Eye (tissue), 1 donor: ENCODE measurements at places on chromosomes 1 and 21.
A peak's percentile ranks its signal among the peaks of the same experiment; 100 is the strongest.

GRCh38 chr1:81209461-81209860 is 591.3 kb upstream of the ADGRL2 start:
- DNase-seq, result no peak

DNA sequence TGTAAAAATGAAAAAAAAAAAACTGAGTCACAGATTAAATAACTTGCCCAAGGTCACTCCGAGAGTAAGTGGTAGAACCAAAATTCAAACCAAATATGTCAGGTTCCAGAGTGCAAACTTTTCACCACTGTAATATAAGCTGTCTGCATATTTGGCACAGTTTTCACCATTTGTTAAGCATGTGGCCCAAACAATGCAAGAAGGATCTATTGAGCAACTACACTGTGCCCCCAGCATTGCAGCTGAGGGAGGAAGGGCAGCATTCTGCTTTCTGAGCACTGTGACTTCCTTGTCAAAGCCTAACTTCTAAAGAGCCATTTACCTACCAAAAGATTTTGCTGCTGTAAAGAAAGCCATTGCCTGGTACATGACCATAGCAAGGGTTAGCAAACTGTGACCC is 133.4 kb downstream of the SYT2 start:
- DNase-seq, result peak; percentile 36

DNA sequence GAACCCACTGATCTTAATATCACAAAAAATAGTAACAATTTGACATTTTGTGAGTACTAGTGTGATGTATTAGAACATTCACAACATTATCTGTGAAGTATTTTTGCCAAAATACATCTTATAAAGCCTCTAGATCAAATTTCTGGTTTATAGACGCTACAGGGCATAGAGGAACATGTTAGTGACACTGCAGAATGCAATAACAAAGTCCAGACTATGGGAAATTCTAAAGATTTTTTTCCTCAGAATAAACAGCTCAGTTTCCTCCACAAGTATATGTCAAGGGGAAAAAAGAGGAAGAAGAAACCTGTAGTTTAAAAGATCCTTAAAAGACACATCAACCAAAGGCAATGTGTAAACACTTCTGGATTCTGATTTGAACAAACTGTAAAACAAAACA is 26.4 kb upstream of the MROH9 start:
- no peak for DNase-seq

DNA sequence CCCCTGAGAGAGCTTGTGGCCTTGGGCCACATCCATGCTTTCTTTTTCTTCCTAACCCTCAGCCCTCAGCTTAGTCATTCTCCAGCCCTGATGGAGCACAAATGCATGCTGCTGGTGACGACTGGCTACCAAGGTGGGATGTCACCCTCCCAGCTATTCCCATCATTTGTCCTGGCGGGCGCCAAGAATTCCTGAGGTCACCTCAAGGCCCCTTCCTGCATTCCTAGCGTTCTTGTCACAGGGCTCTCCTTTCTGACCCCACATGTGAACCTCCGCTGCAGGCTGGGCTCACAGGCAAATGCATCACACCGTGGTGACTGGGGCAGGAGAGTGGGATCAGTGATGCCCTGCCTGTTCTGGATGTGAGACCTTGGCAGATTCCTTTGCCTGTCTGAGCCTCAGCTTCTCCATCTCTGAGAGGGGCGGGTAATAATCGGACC is 53.4 kb upstream of the IFFO2 start:
- no peak for DNase-seq

- DNase-seq, result no peak
These were observed 3.7 kb upstream of the KPNA6 start for GRCh38 chr1:32104127-32104526.

DNA sequence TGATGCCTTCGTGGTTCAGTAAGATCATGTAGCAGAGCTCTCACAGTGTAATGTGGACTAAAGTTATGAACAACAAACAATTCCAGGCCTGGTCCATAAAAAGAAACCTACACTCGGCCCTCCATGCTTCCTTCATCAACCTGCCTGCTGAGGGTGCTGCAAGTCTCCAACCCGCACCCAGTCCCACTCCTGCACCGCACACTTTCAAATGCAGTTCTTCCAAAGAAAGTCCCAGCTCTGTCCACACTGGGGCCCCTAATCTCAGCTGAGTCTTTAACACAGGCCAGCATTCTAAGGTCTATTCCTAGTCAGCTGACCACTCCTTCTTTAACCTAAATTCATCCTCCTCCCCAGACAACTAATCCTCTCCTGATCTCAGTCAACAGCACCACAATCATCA is 71.5 kb upstream of the NR5A2 start:
- DNase-seq, result no peak

DNA sequence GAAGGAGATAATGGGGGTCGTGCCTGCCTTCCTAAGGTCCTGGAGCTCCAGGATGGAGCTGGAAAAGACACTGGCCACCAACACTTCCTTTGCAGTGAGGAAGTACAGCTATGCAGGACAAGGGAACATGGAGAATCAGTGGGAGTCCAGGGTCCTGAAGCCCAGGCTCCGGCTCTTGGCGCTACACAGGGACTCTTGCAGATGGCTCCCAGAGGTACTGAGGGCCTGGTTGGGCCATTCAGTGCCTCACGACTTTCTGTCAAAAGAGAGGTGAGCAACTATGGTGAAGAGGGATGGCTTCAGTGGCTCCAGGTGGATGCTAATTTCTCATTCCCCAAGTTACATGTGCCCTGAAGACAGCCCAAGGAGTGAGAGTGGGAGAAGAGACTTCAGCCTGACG is 1.8 kb upstream of the ETNK2 start:
- DNase-seq, result no peak

- DNase-seq, result no peak
These were observed 3.4 kb downstream of the TNFRSF18 start for GRCh38 chr1:1202831-1203560.

DNA sequence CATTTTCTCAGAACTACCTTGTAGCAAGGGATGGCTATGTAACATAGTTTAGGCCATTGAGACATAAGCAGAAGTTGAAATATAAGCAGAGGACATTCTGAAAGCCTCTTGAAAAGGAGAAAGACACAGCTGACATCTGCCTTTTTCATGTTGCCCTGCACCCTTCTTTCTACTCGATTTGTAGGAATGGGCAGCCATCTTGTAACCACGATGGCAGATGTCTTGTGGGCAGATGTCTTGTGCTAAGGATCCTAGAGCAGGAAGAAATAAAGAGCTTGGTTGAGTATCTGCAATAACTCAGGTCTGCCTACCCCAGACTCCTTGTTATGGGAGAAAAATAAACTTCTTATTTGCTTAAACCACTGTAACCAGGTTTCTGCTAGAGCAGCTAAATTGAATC is 351.0 kb downstream of the PDE4B start:
- no peak for DNase-seq

DNA sequence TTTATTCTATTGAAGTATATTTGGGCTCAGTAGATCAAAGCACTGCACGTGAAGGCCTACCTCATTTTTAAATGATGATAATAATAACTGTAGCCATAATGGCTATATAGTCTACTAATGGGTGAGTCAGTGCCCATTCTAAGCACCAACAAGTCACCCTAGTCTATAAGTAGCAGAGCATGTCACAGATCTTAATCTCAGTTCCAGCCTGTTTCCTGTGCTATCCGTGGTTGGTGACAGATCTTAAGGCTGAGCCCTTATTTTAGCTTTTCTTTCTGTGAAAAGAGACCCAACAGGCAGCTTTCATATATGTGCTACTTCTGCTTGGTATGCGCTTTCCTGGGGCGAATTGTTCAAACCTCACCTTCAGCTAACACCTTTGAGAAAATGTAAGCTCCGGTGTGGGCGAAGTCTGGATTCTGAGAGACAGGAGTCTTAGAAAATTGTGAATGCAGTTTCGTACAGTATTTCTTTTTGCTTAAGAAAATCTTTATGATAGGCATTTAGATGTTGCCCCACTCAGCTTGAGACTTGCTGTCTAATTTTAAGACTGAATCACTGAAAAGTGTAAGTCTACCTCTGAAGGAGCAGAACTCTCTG is 59.6 kb downstream of the FMN2 start:
- no peak for DNase-seq

DNA sequence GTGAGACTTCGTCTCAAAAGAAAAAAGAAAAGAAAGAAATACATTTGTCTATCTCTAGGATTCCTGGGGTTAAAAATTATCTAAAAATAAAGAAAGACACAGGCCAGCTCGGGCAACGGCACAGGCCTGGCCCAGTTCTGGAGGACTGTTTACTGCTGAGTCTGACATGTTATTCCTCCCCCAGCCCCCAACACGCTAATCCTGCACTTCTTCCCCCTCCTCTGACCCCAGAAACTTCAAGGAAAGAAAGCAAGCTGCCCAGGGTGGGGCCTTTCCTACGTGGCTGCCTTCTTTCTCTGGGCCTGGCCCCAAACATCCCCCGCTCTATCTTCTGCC is 40.0 kb downstream of the ACOT7 start:
- no peak for DNase-seq

- DNase-seq, result no peak
These were observed 65.6 kb upstream of the ERRFI1 start for GRCh38 chr1:8091691-8092090.

- no peak for DNase-seq
These were observed 10.1 kb upstream of the TMEM52 start for GRCh38 chr1:1929102-1929638.

DNA sequence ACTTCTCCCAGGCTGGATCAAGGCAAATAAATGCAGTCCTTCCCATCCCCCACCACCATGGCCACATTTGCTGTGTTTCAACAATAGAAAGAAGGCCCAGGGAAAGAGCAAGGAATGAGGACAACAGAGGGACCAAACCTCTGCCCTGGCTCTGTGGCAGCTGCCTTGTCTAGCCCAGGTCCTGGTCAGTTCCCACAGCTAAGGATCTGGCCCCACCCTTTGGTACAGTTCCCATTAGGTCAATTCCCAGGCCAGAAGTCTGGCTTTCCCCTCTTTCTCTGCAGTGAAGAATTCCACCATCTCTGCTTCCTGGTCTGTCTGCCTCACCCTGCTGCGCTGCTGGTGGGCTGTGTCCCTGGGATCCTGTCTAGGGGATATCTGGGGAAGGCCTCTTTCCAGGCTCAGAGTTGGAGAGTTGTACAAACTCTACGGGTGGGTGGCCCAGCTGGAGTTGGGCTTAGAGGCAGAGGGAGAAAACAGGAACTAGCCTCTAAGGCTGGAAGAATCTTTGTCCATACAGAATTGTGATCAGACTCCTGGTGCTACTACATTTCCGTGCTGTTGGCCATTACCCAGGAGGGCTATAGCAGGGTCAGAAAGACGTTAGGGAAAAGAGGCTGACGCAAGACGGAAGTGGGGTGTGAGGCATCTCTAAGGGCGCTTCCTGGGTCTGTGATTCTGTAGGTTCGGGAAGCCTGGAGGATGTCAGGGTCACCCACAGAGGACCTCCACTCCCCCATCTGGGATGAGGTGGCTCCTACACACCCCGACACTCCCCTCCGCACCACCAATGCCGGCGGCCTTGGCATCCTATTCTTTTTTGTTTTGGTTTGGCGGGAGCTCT is 953 bp upstream of the NDUFS2 start:
- DNase-seq, result peak; percentile 35

DNA sequence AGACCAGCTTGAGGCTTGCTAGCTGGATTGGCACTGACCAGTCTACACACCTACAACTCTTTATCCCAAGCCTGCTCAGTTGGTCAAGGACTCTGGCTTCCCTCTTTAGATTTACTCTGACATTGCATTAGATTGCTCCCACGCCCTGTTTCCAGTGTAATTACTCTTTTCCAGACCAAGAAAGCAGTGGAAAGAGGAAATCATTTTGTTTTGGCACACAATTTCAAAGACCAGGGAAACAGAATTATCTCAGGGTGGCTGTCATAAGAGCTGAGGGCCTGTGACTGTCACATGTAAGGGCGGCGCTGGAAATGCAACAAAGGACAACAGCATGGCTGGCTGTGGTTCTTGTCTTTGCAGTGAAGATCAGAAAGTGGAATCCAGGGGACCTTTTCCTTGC is 302.7 kb downstream of the HHAT start:
- DNase-seq, result no peak

DNA sequence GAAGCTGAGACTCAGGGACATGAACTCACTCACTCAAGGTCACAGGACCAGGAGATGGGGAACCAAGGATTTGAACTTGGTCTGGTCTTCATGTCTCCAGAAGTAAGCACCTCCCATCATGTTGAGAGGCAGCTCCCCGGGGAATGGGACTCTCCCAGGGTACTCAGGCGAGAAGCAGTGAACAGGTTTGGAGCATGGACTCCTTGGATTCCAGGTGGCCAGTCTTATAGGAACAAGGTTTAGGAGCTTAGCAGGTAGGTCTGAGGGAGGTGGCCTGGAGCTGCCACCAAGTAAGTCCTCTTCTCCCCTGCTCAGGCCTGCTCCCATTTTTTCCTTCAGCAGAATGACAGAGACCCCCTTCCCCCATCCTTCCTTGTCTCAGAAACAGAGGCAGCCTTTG is 14.9 kb upstream of the ARHGEF10L start:
- DNase-seq, result no peak

GRCh38 chr1:31502926-31503511 is 73.3 kb upstream of the TINAGL1 start:
- no peak for DNase-seq

GRCh38 chr1:175889848-175890247 is 146.5 kb upstream of the TNR start:
- no peak for DNase-seq

DNA sequence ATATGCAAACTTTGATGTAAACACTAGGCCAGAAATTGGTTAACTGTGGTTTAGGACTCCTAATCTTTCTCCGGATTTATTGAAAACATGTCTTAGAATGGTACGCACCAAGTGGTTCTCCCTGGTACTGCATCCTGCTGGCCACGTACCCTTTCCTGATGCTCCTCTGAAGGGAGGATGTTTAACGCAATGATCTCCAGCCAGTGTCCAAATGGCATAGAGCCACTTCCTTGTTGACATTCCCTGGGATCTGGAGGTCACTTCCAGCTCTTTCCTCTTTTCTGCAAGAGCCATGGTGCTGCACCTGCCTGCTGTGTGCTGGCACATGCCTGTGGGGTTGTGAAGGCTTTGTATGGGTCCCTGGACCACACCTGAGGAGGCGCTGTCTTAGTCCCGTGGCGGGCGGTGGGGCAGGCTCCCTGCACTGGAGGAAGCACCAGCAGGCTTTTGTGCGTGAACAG is 53.9 kb downstream of the GALNT2 start:
- no peak for DNase-seq

DNA sequence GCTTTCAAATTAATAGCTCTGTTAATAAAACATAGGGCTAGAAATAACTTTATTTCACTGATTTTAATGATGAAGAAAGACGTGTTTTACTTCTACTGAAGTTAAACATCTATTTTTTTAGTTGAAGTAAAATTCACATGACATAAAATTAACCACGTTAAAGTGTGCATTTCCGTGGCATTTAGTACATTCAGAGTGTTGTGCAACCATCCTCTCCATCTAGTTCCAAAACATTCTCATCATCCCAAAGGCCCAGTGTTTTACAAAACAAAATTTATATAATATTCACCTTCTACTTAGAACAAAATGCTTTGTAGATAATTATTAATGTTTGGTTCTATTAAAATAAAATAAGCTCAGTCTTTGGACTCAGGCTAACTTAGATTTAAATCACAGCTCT is 108.5 kb upstream of the GNG12 start:
- DNase-seq, result no peak
